ENCODE measurements at places on chromosomes 13 and 19.

GRCh38 chr13:71054358-71054757 lies 812.6 kb downstream of the DACH1 start:
- no peak for DNase-seq

- DNase-seq = peak; percentile 31
These were observed 21.8 kb downstream of the DCAF15 start for GRCh38 chr19:13974073-13974472.

DNA sequence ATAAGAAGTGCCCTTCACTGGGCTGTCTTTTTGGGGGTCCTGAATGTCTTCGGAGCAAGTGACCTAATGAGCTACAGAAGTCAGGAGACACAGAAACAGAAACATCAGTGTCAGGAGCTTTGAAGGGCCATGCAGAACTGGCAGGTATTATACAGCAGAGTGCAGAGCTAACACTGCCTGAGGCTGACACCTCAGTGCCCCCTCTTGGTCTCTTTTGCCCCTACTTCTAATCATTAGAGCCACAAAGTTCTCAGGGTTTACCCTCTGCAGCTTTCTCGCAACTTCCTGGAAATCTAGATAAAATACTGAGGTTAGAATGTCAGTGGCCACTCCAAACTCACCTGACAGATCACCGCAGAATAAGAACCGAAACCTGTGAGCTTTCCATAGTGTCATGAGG lies 172.7 kb downstream of the B3GLCT start:
- DNase-seq = no peak

DNA sequence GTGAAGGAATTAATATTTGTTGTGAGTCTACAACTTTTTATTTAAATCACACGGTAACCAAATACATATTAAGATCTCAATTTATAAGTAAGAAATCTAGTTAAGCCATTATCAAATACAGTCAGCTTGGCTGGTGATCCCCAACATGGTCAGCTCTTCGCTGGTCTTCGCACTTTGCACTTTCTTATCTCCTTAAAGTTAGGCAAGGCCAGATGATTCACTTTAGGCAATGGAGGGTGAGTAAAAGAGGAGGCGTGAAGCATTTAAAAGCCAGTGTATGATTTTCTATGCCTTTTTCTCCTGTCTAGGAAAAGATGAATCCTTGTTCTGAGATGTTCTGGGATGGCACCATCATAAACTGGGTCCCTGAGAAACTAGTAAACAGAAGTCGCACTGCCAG lies 793.7 kb upstream of the ARGLU1 start:
- no peak for DNase-seq

- no peak for DNase-seq
These were observed 45.0 kb downstream of the LACC1 start for GRCh38 chr13:43924549-43925245.

- DNase-seq = peak; percentile 90
These were observed 2.0 kb downstream of the OLFM2 start for GRCh38 chr19:9934132-9934950.

DNA sequence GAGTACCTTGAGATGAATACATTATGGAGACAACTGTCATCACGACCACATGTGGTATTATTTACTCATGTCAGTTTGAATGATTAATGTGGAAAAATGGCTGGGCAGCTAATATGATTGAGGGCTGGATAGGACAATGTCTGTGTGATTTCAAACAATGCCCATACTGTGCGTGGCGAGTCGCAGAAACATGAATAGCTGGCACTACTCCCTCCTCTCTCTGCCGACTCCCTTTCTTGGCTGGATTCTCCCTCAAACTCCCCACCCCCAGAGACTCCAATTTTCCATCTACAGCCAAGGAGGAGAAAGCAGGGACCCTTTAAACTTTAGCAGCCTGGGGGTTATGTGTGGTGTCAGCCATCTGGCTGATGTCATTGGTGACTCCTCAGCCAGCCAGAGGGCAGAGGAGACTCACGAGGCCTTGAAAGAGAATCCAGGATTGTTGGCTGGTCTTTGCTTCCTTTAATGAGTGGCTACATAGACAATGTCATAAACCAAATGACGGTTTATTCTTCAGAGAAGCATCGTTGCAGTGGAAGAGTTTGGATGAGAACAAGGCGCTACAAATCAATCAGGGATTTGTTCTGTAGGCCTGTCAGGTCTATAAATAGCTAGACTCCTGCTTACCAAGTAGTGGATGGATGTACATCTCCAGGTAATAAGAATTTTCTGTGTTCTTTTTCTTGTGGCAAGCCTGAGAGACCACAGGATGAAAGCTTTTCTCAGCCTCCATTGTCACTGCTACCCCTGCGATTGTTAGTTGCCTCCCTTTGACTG lies 165.6 kb downstream of the DLEU7 start:
- peak; percentile 79 for DNase-seq

GRCh38 chr19:2634960-2635359 lies 67.5 kb downstream of the GNG7 start:
- no peak for DNase-seq

DNA sequence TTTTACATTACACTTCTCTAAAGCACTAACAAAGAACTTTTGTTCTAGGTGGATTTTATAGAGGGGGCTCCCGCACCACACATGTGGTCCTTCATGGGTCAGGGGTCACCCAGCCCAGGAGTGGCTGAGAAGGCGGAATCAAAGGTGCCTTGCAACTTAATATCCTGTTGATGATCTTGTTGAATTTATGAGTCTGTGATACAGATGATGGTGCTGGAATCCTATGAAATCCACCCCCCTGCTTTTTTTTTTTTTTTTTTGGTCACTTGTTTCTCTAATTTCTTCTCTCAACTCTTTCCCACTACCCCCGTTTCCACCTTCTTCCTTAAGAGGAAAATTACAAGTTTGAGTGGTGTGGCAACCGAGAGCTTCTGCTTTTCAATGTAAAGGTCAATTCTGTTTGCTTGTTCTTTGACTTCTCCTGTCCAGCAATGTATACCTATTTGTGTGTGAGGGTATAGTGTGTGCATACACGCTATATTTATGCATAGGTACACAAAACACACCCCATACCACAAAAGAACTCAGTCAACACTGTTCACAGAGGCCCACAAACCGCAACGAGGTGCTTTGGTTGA lies 4.2 kb upstream of the ZIC2 start:
- no peak for DNase-seq

DNA sequence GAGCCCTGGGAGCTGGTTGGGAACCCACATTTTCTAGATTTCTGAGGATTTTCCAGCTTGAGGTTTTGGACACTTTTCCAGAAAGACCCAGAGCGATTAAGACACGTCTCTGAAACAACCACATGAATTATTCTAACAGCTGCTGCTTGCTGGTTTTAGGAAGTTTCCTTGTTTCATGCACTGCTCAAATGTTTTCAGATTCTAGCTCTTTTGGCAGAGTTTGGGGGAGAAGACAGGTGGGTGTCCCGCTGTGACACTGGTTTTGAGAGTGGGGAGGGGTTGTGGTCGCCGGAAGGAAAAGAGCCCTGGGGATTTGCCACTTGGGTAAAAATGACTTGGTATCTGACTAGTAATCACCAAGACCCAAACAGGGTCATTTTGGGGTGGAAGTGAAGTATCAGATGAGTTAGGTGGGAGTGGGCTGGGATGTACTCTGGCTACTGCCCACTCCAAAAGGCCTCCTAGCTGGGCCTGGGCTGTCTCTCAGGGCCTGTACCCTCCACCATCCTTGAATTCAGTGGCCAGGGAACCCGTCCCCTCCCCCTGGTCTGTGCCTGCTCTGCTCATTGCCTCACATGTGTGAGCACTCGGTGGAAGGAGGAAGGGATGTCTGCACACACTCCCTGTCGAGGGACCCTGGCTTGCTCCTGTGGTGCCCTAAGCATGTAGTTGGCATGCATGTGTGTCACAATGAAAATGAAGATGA lies 13.2 kb downstream of the GATAD2A start:
- no peak for DNase-seq

DNA sequence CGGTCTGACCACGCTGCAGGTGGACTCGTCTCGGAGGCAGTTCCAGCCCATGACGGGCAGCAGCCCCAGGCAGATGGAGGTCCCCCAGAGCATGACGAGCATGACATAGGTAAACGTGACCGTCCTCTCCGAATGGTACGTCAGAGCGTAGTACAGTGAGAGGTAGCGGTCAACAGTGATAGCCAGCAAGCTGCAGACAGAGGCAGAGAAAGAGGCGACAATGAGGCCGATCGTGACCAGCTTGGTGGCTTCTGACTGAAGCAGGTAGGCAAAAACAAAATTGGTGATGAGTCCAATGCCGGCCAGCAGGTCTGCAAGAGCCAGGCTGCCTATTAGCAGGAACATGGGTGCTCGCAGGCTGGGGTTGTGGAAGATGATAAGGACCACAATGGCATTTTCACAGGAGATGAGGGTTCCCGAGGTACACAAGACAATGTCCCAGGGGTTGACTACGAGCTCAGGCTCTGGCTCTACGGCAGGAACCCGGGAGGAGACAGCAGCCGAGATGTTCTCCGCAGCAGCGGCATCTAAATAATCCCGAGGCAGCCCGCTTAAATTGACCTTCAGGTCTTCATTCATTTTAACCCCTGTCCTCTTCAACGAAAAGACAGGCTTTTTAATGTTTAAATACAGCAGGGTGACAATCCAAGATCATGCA lies 1.2 kb downstream of the GPR12 start:
- DNase-seq = no peak

DNA sequence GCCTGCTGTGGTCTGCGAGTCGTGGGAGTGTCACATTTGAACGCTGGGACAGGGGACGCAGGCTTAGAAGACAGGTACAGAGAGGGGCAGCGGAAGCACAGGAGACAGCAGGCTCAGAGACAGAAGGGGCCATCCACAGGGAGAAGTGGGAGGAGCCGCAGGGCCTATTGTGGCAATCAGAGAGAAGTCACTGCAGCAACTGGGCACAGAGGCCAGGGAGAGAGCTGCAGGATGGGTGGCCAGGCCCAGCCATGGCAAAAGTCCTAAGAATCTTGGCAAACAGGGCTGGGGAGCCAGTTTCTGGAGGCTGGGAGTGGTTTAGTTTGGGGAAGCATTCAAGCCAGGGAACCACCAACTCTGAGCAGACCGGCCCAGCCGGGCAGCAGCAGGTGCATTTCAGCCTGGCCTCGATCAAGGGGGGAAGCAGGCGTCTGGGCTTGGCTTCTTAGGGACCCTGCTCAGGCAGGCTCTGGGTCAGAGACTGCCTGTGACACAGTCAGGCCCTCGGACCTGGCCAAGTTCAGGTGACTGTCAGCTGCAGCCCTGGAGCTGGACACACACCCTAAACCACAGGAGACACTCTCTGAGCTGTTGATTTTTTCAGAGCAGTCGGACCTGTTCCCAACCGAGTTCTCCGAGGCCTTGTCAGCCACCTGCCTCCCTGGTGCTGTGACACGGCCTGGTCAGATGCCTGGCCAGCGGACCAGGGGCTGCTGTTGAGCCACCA lies 11.8 kb downstream of the SH3GL1 start:
- peak; percentile 63 for DNase-seq

DNA sequence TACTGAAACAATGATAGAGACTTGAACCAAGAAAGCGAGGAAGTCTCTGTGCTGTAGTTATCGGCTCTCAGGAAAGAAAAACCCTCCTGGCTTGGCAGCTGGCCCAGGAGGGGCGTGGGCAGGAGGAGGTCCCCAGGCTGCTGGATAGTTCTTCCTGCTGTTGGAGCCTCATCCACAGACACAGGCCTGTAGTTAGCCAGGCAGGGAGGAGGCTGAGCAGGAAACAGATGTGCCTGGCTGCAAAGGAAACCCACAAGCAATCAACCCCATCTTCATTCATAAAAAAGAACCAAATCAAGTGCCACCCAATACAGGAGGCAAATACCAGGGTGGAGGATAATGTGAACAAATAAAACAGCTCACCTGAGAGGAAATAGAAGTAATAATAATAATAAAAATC lies 86.2 kb downstream of the IRS2 start:
- DNase-seq = peak; percentile 62

GRCh38 chr19:45187421-45188100 lies 9.0 kb downstream of the BLOC1S3 start:
- DNase-seq = no peak

- no peak for DNase-seq
These were observed 1431.0 kb upstream of the ATXN8OS start for GRCh38 chr13:68676513-68677115.

GRCh38 chr19:19101540-19101939 lies 36.7 kb downstream of the TMEM161A start:
- no peak for DNase-seq

GRCh38 chr19:5313307-5313706 lies 27.3 kb downstream of the PTPRS start:
- DNase-seq = no peak

DNA sequence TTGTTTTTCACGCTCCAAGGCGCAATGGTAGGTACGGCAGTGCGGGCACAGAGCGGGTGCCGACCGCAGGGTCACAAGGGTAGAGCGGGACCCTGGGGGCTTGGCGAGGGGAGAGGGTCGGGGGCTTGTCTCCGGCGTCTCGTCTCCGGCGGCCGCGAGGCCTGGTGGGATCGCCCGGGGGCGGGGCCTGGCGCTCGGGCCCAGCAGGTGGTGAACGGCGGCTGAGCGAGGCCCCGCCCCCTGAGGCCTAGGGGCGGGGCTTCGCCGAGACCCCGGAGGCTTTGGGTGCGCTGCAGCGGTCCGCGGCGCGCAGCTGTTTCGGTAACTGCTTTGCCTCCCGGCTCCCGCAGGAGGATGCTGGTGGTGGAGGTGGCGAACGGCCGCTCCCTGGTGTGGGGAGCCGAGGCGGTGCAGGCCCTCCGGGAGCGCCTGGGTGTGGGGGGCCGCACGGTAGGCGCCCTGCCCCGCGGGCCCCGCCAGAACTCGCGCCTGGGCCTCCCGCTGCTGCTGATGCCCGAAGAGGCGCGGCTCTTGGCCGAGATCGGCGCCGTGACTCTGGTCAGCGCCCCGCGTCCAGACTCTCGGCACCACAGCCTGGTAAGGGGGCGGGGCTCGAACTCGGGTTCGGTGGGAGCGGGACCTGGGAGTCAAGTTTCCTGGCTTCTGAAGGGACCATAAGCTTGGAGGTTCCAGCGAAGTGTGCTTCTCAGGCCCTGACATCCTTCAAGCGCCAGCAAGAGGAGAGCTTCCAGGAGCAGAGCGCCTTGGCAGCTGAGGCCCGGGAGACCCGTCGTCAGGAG lies at the start of gene TSEN34:
TSS of gene TSEN34 (plus strand) at position 298 of the 800 bp plus-strand sequence. CDS start at position 355, 57 bp downstream.
- DNase-seq = peak; percentile 93

DNA sequence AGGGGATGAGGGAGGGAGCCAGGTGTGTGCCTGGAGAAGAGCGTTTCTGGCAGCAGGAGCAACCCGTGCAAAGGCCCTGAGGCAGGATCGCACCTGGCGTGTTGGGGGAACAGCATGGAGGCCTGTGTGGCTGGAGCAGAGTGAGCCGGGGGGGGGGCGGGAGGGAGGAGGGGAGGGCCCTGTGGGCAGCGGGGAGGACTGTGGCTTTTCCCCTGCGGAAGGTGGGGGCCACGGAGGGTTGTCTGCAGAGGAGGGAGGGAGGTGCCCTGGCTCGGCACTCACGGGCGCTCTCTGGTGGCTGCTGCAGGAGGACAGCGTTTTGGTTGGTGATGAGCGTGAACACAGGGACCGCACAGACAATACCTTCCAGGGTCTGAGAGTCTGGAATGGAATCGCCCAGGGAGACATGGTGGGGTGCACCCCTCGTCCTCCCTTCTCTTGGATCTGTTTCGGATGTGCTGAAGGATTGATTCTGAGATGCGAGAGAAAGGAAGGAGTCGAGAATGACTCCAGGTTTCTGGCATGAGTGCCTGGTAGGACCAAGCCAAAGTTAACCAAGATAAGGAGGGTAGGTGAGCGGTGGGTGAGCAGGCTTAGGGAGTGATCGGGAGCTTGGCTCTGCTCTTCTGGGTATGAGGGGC lies 6.5 kb downstream of the RAB11B start:
- DNase-seq = peak; percentile 68

Data from testis (tissue), 5 donors.